ENCODE measurements at places on chromosomes 7 and 10. TPM values are rescaled to one million over a fixed set of nuclear protein-coding genes. Genes with fewer than 3 reads are reported as not detected.

Gene MARVELD1
- total RNA-seq, result 40.8 TPM

Gene TACR2
- 5.6 TPM for total RNA-seq

Gene NMT2
- total RNA-seq, result 9.7 TPM

Gene LLCFC1
- not detected for total RNA-seq
